ENCODE measurements at places on chromosomes 2 and 18. TPM values are rescaled to one million over a fixed set of nuclear protein-coding genes. Genes with fewer than 3 reads are reported as not detected.

Gene ITGB6
- total RNA-seq, result not detected

Gene CD8A
- 0.86 TPM for total RNA-seq

Gene SULT1C4
- total RNA-seq, result not detected

- DNase-seq, result no peak
Observed at GRCh38 chr2:177172034-177172880, 40.3 kb upstream of the HNRNPA3 start.

DNA sequence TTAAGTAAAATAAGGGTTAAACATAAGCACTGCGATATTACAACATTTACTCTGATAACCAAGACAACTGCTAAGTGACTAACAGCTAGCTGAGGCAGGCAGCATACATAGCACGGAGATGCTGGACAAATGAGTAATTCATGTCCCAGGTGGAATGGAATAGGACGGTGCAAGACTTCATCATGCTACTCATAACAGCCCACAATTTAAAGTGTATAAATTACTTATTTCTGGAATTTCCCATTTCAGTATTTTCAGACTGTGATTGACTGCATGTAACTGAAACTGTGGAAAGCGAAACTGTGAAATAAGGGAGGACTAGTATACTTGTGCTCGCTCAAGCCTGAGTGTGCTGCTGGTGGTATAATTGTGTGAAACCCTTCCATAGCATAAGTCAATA is 12.9 kb downstream of the IER3IP1 start:
- no peak for DNase-seq

- DNase-seq, result no peak
Observed at GRCh38 chr18:30361864-30362540, 680.5 kb downstream of the DSC3 start.

DNA sequence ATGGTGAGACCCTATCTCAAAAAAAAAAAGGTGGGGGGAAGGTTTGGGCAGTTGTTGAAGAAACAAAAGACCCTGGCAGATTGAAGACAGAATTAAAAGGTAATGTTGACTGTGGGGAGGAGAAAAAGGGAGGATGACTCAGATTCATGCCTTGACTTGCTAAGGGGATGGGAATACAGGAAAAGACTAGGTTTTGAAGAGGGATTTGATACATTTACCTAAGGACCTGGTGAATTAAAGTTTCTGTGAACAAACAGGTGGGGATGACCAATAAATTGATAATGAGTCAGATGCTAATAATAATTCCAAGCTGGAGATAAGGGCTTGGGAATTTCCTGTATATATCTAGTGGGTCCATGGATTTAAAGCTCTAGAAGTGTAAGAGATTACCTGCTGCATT is 27.6 kb downstream of the TTR start:
- no peak for DNase-seq

GRCh38 chr18:10322435-10322834 is 132.0 kb upstream of the APCDD1 start:
- DNase-seq, result no peak
